ENCODE measurements at places on chromosomes 6 and 20.

DNA sequence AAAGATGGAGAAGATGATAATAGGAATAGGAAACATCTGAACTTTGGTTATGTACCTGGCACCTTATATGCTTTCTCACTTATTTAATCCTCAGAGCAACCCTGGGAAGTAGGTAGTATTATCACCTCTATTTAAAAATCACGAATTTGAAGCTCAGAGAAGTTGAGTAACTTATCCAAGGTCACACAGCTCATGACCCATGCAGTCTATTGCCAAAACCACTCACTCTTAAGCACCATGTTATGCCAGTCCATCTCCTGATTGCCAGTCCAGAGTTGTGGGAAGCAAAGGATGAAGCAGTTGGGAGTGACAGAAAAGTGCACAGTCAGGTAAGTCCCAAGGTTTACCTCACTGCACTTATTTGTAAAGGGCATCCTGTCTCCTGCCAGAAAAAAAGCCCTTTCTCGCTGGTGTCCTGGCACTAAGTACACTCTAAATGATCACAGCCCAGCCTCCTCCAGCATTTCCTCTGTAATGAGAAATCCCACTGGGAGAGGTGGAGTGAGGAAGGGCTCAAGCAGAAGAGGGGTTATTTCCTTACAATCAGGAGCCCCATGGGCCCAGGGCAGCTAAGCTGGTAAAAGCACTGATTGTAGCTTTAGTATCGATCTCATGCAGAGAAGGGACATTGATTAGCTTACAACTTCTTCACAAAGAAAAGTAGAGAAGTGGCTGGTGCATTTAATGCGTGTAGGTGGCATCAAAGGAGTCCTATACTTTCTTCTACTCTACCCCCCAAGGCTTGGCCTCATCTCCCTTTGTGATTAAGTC is 21.3 kb upstream of the SCGN start:
- no peak for DNase-seq

DNA sequence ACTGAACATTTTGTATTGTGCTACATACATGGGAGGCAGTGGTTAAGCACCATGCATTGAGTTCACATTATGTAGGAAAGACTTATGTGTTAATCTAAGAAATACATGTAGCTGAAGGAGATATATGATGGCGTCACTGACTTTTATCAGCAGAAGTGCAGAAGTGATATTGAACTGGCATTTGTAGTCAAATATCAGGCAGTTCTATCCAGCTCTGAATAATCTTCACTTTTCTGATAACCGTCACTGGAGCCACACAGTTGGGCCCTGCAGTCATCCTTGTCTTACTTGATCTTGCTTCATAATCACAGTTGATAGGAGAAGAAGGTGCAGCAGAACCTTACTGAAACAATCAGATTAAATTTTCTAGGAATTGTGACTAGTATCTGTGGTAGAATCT is 26.4 kb downstream of the CRISP1 start:
- DNase-seq: no peak

DNA sequence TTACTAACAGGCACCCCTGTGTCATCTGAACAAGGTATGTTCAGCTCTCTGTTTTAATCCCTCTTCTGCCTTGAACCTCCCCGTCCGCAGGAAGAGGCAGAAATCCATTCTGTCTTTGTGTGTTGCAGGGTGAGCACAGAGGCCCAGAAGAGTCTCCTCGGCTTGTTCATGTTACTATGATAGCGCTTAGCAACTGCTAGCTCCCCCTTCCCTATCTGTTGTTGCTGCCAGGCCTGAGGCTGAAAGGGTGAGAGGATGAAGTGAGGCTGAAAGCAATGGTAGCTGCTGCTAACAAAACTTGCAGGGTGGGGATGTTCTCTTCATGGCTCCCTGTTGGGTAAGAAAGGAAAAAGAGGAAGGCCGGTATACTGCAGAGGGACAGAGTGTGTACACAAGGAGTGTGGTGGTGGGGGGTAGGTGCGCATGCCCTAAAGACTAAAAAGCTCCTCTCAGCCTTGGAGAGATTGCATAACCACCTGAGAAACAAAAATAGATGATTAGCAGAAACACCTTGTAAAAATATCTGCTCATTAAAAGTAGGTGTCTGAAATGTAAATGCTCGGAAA is 55.2 kb upstream of the CITED2 start:
- no peak for DNase-seq

- DNase-seq: no peak
Measured at GRCh38 chr6:138957903-138958302, 30.1 kb downstream of the REPS1 start.

GRCh38 chr20:38405132-38405531 is 30.0 kb downstream of the SNHG17 start:
- DNase-seq: no peak

GRCh38 chr20:54110457-54110856 is 40.1 kb upstream of the BCAS1 start:
- no peak for DNase-seq

GRCh38 chr6:70667256-70667710 is 400 bp upstream of the SMAP1 start:
- DNase-seq: no peak

GRCh38 chr6:39092124-39092523 is 22.9 kb downstream of the SAYSD1 start:
- no peak for DNase-seq

GRCh38 chr6:53264915-53265607 is 83.7 kb downstream of the ELOVL5 start:
- no peak for DNase-seq

- no peak for DNase-seq
Measured at GRCh38 chr6:145017516-145017915, 717.8 kb downstream of the EPM2A start.

GRCh38 chr6:51299621-51300380 is 481.1 kb downstream of the TFAP2B start:
- no peak for DNase-seq

GRCh38 chr6:41785689-41786450 is 1.6 kb upstream of the TOMM6 start:
- DNase-seq: no peak

DNA sequence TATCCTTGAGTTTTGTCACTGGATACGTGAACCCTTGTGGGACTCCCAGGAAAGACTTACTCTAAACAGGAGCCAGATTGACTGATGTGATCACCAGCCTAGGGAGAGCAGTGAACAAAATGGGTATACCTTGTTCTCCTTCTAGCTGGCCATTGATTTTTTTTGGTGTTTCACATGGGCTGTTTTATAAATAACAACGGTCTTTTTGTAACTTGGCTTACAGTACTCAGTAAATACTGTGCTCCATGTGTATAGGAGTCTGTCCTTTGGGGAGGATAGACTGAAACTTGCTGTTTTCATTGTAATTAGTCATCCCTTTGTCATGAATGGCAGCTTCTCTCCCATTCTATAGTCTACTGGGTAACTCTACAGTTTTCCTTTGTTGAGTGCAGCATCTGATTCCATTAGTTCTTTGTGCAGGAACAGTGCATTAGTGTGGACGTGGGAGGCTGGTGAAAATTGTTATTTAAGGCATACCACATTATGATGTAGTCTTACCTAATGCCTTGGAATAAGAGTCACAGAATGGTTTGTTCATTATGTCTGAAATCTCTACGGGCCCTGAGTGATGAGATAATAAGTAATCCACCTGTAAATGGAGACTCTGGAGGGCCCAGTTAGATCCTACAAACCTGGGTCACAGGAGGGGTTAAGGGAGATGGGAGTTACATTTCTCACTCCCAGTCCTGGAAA is 89.5 kb downstream of the TIAM2 start:
- DNase-seq: no peak

DNA sequence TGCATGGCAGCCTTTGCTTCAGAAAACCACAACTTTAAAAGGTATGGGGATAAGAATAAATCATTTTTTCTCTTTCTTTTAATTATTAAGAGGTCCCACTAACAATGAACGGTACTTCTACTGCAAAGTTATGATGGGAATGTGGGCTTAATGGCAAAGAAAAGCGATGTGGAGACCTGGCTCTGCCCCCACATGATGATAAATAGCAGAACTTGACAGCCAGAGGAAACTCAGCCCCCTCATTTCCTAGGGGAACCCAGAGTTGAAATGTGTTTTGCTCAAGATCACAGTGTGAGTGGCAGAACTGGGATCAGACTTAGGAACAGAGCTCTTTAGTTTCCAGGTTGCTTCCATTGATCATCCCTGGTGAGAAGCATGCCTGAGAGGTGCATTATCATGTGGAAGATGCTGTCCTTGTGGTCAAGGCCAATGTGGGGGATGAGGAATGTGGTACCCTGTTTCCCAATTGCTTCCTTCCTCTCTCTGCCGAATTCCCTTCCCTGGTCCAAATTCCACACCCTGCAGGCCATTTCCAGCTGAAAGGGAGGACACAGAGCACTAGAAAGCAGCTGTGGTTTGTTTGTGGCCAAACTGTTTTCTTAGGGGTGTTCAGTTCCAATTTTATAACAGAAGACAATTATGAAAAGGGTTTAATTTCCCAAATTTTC is 66.0 kb downstream of the BACH2 start:
- DNase-seq: no peak

DNA sequence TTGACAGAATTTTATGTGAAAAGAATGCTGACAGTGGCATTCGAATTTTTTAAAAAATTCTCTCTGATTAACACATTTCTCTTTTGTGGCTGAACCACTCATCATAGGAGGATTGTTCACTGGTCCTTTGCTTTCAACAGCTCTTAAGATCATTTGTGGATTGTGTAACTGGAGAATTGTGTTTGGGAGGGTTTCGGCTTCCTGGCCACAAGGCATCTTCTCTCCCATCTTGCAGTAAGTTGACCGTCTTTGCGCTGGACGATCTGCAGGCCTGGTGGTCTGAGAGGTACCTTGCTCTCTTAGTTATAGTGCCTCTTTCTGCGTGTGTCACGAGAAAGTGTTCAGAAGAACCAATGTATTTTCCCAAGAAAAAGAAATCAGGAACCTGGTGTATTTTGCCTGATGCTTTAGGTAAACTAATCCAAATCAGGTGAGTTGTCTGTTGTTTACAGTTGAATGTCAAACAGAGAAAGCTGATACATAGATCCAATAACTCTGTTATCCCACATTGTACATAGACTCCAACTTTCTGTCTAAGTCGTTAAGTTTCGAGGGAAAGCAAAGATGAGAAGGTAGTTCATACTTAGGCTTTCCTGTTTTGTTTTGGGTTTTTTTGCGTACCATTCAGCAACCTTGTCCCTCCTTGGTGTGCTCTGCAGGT is 14.8 kb upstream of the EXOC2 start:
- DNase-seq: no peak

- no peak for DNase-seq
Measured at GRCh38 chr6:114785235-114786127, 442.7 kb upstream of the HS3ST5 start.

DNA sequence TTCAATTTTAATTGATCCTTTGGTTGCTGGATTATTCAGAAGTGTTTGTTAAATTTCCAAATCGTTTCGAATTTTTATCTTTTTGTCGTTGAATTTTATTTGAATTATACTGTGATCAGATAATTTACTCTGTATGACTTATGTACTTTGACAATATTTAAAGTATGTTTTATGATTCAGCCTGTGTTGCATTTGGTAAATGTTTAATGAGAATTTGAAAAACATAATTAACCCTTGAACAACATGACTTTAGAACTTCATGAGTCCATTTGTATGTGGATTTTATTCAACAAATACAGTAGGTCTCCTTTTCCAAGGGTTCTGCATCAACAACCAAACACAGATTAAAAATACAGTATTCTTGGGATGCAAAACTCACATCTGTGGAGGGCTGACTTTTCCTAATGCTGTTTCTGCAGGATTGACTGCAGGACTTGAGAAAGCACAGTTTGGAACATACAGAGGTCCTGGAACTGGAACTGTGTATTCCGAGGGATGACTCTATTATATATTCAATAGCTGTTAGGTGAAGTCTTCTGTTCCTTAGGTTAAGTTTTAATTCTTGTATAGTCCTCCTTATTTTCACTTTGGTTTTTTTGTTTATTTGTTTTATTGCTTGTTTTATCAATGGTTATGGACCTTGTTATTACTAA is 40.5 kb downstream of the FAM83B start:
- DNase-seq: no peak

GRCh38 chr6:117955684-117956256 is 48.7 kb downstream of the SLC35F1 start:
- no peak for DNase-seq

DNA sequence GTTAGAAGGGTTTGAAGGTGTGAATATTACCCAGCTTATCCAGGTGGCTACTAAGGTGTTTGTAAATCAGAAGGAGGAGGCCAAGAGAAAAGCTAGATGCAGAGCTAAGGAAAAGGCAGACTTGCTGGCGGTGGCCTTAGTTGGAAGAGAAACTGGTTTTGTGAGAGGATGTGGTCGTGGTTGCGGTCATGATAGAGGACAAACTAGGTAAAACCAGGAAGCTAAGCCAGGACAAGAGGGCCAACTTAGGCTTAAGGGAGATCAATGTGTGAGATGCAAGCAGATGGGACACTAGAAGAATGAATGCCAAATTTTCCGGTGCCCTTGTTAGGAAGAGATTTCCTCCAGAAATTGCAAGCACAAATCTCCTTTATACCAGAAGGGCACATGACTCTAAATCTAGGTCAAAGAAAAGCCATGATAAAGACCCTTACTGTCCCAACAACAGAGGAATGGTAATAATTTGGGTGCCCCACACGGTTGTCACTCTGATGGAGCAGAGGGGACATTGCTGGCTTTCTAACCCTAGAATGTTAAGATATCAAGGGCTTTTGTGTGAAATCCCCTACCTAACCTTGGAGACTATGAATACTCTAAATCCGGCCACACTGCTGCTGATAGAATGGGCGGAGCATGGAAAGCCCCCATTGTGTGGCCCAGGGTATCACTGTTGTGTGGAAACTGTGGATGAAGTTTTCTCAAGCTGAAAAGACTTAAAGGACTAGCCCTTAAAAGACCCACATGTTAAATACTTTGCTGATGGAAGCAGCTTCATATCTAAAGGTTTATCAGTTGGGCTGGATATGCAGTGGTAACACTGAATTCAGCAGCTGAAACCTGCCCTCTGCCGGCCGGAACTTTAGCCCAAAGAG is 7.8 kb downstream of the IL22RA2 start:
- DNase-seq: peak; percentile 24

DNA sequence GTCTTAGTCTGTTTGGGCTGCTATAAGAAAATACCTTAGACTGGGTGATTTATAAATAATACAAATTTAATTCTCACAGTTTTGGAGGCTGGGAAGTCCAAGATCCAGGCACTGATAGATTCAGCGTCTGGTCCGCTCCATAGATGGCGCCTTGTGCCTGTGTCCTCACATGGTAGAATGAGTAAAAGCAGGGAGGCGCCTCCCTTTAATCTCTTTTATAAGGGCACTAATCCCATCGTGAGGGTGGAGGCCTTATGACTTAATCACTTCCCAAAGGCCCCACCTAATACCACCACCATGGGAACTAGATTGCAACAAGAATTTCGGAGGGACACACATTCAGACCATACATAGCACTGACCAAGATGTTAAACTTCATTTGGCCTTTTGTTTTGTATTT is 91.2 kb upstream of the TMEM181 start:
- no peak for DNase-seq

GRCh38 chr6:163083141-163083540 is 331.4 kb upstream of the QKI start:
- DNase-seq: no peak

GRCh38 chr6:79246891-79247290 is 12.4 kb upstream of the HMGN3 start:
- no peak for DNase-seq
